T-helper 17 cell (primary cell): ENCODE measurements at places on chromosomes 4 and X. TPM values are rescaled to one million over a fixed set of nuclear protein-coding genes. Genes with fewer than 3 reads are reported as not detected.

Gene FRMD7
- not detected for total RNA-seq

Gene AVPR2
- total RNA-seq = not detected

Gene HNRNPD
- total RNA-seq = 212 TPM

Gene MBNL3
- total RNA-seq = 34.1 TPM

Gene ASB12
- total RNA-seq = not detected

Gene ARSJ
- not detected for total RNA-seq

Gene SPANXB1
- not detected for total RNA-seq

Gene SNCA
- 26.1 TPM for total RNA-seq

Gene USP51
- 1.8 TPM for total RNA-seq

Gene AR
- total RNA-seq = 0.22 TPM

Gene XK
- total RNA-seq = 11.3 TPM

Gene MTHFD2L
- total RNA-seq = 6.2 TPM

Gene CLGN
- not detected for total RNA-seq

Gene CFAP47
- total RNA-seq = not detected

Gene TMPRSS11A
- total RNA-seq = not detected

Gene CEP135
- total RNA-seq = 28.3 TPM

Gene SEC31A
- 160 TPM for total RNA-seq

Gene GAGE12E
- total RNA-seq = not detected

Gene IL2
- total RNA-seq = 0.85 TPM

Gene CD40LG
- total RNA-seq = 60.7 TPM

Gene WWC2
- 5.8 TPM for total RNA-seq

Gene GPR50
- not detected for total RNA-seq

Gene HTRA3
- total RNA-seq = not detected

Gene NUDT11
- total RNA-seq = 0.57 TPM

Gene MND1
- not detected for total RNA-seq

Gene HDX
- total RNA-seq = 2.8 TPM

Gene FGF13
- total RNA-seq = not detected

Gene RPS3A
- total RNA-seq = 3,189 TPM

Gene H2BW2
- not detected for total RNA-seq

Gene ABLIM2
- 4.1 TPM for total RNA-seq

Gene PDE6B
- total RNA-seq = 10.2 TPM

Gene ERVMER34-1
- total RNA-seq = not detected
